Stimulated activated CD8-positive, alpha-beta memory T cell treated with anti-CD3 and anti-CD28 coated beads, Interleukin-2, amount 100 ng/mL, for 48 hours (primary cell): ENCODE measurements at places on chromosomes 1 and 21.

- no peak for DNase-seq
Measured at GRCh38 chr1:227167276-227168101, 150.8 kb downstream of the CDC42BPA start.

- peak; percentile 32 for DNase-seq
Measured at GRCh38 chr1:181089017-181089675, 646 bp downstream of the IER5 start.

DNA sequence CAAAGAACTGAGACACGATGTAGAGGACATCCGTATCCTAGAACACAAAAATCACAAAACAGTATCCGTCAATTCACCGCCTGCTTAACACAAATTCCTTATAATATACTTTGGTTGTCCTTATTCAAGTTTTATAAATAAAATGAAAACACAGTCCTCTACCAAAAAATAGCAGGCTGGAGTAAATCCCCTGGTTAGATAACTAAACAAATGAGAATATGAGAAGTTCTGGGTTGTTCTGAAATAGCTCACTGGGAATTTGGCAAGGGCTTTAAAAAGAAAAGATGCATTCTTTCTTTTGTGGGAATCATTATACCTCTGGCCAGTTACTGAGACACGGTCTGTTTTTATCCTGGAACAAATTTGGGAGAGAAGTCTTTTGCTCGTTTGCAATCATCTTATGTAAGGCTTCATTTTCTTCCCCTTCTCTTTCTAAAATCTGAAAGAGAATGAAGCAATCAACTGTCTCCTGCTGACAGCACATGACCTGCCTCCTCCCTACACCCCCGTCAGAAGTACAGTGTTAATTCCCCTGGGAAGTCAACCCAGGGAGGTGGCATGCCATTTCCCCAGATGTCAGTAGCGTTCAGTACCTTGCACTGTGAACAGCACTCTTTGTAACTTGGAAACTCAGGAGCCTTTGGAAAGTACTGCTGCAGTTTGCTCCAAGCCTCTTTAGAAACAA, 37.1 kb upstream of the RAP1GAP start:
- no peak for DNase-seq

DNA sequence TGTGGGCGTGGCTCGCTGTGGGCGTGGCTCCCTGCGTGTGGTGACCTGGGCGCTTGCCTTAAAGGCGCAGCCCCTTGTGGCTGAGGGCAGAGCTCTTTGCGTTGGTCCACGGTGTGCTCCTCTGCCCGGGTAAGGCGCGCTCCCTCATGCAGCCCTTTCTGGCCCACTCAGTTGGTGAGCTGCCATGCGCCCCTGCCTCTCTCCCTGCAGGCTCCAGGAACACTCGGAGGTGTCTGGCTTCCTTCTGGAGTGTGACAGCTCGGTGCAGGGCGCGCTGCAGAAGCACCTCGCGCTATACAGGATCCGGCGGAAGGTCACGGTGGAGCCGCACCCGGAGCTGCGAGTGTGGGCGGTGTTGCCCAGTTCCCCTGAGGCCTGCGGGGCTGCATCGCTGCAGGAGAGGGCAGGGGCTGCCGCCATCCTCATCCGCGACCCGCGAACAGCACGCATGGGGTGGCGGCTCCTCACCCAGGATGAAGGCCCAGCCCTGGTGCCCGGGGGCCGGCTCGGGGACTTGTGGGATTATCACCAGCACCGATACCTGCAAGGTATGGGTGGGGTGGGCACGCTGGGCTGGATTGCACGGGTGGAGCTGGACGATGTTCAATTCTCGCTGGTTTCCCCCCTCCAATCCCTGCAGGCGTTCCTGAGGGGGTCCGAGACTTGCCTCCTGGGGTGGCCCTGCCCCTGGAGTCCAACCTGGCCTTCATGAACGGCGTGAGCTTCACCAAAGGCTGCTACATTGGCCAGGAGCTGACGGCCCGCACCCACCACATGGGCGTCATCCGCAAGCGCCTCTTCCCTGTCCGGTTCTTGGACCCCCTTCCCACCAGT, 9.1 kb downstream of the IBA57 start:
- DNase-seq, result peak; percentile 20

DNA sequence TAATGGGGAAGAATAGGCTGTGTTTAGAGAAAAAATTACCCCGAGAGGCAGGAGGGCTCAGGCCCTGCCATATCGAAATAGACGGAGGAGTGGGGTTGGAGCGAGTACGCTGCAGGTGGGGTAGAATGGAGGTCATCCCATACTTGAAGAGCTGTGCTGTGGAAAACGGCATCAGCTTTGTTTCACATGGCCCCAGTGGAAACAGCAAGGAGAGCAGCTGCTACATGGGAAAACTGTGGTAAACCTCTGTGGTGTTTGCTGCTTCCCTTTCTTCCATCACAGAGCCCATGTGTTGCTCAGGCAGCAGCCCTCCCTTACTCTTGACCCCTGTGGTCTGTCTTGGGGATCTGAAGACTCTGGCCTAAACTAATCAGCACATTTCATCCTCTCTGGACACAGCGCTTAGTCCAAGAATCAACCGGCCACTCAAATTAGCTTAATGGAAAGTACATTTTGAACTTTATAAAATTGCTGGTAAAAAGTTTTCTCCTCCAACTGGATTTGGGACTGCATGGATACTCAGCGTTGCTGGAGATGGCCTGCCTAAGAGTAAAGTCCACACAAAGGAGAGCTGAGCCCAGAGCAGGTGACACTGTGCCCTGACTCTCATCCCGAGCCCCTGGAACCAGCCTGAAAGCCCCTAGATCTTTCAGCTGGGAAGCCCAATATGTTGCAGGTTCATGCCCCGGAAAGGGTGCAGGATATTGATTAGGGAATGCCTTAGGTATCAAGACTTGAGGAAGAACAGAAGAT, 127.1 kb upstream of the GADD45A start:
- DNase-seq, result no peak

GRCh38 chr1:23590058-23590783, 30.9 kb upstream of the ID3 start:
- DNase-seq, result peak; percentile 63

GRCh38 chr1:31201931-31202360, 37.7 kb downstream of the NKAIN1 start:
- no peak for DNase-seq

GRCh38 chr1:80436851-80437250, 1363.9 kb upstream of the ADGRL2 start:
- no peak for DNase-seq

GRCh38 chr1:248140846-248141245, 4.1 kb upstream of the OR2M5 start:
- no peak for DNase-seq

GRCh38 chr1:201515895-201516294, 9.0 kb upstream of the CSRP1 start:
- no peak for DNase-seq

DNA sequence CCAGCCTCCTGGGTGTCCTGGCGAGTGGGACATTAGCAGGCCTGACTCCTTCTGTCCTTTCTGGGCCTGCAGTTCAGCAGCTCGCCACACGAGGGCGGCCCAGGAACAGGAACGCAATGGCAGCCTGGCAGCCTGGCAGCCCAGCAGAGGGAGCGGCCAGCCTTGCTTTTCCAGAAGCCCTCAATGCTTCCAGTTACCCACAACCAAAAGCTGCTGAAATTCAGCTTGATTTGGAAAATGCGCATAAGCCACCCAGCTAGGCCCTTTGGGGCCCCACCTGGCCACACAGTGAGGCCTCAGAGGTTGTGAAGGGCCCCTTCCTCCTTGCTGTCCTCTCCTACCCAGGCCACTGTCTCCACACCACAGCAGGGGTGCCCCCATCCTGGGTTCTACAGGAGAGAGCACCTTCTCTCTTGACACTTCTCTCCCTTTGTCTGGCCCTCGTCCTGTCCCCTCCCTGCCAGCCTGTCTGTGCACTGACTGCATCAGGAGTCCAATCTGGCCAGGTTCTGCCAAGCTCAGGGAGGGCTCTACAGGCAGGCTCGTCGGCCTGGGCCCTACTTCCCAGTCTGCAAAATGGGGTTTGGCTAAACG, 103.4 kb upstream of the VAMP3 start:
- peak; percentile 79 for DNase-seq

DNA sequence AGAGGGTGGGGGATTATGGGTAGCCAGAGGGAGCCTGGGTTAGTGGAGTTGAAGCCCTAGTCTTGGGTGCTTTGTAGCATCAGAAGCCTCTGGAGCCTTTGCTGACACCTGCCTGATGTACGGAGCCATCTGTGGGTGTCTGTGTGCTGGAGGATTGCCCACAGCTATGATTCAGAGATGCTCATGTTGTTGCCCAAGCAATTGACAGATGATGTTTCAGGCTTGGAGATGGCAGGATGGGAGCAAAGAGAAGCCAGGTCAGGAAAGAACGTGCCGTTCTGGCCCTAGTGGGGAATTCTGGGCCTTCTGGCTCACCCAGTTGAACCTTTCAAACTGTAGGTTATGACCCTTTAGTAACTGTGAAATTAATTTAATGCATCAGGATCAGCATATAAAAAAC, 27.6 kb downstream of the COQ8A start:
- DNase-seq, result no peak

DNA sequence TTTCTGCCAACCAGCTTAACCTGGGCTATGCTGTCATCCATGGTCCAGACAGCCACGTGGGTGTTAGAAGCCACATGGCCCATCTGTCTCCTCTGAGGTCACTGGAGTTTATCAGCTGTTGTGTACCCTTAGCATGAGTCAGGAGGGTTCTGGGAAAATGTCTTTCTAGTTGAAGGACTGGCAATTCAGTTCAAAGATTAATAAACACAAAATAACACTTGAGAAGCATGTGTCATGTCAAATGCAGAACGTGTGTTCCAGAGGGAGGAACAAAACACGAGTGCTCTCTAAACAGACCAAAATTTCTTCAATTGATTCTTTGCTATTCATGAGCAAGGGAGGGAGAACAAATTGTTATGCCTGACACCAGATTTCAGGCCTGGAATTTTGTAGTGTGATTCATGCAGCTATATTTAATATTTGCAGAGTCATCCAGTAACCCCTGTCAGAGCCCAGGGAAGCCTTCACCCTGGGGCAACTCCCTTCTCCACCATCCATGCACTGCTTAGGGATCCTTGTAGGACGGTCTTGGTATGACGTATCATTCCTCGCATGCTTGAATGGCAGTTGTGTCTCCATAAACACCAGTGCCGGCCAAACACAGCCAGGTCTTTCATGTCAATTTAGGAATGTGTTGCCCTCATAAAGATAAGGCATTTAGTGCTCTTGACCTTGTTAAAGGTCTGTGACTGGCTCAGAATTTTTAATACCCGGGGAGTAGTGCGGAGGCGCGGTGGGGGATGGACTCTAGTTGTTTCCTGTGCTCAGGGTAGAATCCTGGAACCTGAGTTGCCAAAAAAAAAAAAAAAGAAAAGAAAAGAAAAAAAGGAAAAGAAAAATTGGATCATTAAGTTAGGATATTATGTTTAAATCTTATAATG, 27.7 kb upstream of the DYRK1A start:
- DNase-seq, result no peak

DNA sequence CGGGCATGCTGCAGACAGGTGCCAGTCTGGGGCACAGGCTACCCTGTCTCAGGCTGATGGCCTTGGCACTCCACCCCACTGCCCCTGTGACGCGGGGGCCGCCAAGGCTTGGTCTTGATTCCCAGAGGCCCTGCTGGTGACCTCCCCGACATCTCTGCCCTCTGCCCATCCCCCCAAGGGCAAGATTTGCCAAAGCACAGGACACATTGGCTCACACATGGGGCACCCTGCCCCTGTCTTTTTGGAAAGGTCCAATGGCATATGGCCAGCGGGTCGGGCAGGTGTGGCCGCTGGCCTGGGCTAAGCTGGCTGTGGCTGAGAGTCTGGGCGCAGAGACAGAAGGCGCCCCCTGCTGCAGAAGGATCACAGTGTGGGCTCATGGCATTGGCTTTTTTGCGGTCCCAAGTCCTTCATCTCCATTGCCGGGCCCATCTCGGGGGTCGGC, 4.6 kb downstream of the MIB2 start:
- no peak for DNase-seq

- DNase-seq, result no peak
Measured at GRCh38 chr1:203867802-203868201, 6.4 kb downstream of the SNRPE start.

GRCh38 chr1:115466433-115466832, 128.4 kb upstream of the NGF start:
- DNase-seq, result no peak

DNA sequence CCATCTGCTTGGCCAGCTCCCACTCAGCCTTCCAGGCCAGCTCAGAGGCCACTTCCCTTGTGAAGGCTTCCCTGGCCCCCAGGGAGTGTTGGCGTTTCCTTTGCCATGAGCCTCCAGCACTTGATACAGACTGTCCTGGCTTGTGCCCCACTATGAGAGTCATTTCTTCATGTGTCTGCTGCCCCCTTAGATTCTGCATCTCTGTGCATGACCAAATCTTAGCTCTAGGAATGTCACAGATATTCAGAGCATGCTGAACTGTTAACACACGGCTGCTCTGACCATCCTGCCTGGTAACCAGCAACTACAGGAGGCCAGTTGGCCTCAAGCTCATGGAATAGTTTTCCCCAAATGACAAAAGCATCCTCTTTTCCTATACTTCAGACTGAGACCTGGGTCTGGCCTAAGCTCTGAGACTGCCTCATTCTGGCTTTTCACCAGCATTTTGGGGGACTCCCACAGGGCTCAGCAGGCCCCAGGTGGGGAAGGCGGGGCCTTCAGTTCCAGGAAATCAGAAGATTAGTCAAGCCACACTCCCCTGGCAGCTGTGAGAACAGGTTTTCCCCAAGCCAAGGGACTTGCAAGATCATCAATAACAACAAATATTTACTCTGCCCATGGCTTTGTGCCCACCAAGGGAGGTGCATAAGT, 182.6 kb upstream of the EDN2 start:
- DNase-seq, result peak; percentile 61

DNA sequence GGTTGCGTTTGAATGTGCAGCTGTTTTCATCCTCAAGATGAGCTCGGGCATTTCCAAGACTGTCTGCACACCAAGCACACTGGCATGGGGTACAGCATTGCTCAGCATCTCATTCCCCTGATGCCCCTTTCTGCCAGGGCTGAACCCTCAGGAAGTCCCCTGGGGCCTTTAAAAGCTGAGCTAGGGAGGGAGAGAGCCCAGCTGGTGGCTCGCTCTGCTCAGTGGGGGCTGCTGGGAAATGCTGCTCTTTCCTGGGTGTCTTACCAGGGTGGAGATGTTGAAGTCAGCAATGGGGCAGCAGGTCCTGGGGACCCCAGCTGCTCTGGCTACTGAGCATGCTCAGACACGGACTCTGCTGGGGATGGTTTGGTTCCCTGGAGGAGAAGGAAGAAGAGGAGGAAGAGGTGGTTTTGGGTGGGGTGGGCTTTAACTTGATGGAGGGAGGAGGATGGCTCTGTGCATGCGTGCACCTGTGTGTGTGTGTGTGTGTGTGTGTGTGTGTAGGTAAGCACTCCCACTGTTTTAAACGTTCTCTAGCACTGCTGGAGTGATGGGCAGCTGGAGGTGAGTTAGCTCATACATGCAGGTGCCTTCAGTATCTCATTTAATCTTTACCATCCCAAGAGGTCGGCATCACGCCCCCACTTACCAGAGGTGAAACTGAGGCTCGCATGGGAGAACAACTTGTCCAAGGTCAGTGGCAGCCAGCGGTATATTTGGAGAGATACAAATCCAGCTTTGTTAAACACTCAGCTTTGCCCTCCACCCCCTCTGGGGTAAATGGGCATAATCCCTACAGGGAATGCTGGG, 40.9 kb downstream of the ACTL8 start:
- DNase-seq, result no peak
